ENCODE measurements at places on chromosomes 4 and X.

DNA sequence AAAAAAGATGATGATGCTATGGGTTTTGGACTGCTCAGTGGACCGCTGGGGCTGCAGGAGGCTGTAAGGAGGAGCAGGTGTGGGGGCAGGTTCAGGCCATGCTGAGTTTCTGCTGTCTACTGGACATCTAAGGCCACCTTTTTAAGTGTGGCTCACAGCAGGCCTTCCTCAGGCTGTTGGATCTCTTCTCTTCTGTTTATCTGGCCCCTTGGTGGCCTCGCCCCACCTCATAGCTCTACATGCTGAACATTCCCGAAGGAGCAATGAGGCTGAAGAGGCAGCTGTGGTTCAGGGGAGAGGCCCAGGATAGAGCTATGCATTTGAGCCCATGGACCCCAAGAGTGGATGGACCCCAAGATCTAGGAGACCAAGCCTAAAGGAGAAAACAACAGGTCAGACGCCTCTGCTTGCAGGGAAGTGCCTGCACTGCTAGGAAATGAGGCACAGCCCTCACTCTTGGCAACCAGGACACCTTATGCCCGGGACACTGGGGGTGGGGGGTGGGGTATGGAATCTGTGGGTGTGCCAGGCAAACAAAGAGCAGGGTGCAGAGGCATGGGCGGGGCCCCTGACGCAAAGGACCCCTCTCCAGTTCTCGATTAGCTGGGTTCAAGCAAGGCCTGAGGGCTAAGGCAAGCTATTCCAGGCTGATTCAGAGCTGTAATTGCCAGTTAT, 168.9 kb downstream of the BCOR start:
- DNase-seq: no peak

DNA sequence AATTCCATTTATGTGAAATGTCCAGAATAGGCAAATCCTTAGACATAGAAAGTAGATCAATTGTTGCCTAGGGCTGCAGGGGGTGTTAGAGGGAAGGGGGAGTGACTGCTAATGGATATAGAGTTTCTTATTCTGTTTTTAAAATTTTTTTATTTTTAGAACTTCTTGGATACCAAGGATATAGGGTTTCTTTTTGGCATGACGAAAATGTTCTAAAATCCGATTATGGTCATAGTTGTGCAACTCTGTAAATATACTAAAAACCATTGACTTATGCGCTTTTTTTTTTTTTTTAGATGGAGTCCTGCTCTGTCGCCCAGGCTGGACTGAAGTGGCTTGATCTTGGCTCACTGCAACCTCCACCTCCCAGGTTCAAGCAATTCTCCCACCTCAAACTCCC, 125.2 kb upstream of the USP9X start:
- DNase-seq: no peak

DNA sequence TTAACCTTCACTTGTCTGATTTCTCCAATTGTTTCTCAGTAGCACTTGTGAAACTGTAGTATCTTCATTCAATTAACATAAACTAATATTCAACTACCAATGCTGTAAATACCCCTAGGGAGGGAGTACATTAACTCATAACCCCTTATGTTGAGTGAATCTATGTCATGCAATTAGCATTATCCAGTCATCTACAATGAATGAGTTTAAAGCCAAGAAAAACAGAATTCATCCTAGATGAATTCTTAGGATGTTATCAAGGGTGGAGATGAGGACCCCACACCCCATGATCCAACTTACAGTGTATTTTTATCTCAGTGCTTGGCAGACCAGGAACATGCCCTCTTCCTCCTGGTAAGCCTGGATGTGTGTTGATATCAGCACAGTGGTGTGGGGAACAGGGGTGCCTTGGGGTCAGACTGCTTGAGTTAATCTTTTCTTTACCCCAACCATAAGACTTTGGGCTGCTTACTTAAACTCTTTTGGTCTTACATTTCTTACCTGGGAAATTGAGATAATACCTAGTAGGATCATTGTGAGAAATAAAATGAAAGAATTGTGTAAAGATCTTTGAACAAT, 62.1 kb upstream of the SCOC start:
- DNase-seq: no peak

DNA sequence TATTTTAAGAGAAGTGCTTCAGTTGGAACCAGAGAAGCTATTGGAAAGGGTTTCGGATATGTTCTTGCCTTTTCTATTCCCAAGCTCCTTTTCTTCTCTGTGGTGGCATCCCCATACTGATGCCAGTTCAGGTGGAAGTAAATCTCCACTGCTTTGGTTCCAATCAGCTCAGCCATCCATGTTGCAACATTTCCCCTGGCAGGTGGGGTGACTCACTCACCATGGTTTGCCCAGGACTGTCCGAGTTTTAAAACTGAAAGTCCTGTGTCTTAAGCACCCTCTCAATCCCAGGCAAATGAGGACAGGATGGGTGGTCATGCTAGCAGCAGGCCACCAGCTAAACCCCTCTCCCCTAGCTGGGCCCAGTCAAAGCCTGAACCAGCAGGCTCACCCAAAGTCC, 15.1 kb downstream of the RAI2 start:
- no peak for DNase-seq

- DNase-seq: no peak
Measured at GRCh38 chrX:150507251-150507856, 61.1 kb upstream of the MTM1 start.

GRCh38 chrX:155514225-155514624, 55.8 kb upstream of the F8A3 start:
- no peak for DNase-seq

- no peak for DNase-seq
Measured at GRCh38 chr4:93157986-93158385, 670.6 kb upstream of the ATOH1 start.
